ENCODE measurements at places on chromosomes 16 and 17.

DNA sequence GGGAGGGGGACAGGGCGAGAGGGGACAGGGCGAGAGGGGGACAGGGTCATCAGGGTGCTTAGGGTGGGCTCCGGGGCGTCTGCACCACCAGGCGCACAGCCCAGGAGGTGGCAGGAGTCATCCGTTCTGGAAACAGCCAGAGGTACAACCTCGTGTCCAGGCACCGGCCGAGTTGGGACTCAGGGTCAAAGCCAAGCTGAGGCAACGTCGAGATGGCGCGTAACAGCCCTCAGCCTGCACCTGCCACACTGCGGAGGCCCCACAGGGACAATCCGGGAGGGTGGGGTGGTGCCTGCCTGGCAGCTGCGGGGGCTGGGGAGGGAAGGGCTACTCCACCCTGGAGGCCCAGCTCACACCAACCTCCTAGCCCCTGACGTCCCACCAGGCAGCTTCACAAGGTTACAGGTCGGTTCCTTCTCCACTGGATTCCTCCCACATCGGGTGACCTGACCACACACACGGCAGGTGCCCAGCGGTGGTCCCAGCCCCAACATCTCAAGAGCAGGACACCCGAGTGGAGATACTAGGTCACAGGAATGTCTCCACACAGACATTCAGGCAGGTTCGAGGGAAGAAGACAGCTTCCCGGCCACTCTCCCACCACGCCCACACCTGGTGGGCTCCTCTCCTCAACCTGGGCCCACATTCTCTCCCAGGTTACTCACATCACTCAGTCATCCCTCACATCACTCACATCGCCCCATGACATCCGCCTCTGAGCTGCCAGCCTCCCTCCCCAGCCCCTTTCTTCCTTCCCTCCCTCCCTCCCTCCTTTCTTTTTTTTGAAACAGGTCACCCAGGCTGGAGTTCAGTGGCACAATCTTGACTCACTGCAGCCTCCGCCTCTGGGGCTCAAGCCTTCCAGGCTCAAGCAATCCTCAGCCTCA lies 47.3 kb downstream of the RPH3AL start:
- DNase-seq = no peak

GRCh38 chr16:84237994-84238750 lies 1.6 kb downstream of the KCNG4 start:
- no peak for DNase-seq

- no peak for DNase-seq
These were observed 2.2 kb downstream of the CYTH1 start for GRCh38 chr17:78779850-78780249.

DNA sequence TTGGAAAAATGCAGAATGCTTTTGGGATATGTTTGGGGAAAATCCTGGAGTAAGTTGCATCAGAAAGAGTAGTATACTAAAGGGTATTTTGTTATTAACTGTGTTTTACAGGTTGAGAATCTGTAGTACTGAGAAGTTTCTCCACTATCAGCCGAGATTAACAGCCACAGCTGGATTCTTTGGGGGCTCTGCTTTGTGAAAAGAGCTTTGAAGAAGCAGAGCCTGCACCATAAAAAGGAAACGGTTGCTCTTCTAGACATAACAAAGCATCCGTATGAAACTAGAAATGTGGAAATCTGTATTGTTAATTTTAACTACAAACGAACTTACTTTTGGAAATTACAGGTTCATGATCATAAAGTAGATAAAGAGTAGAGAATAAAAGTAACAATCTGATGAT lies 5.3 kb downstream of the NLK start:
- no peak for DNase-seq

- no peak for DNase-seq
These were observed 3.1 kb downstream of the PHAF1 start for GRCh38 chr16:67112591-67113399.

- no peak for DNase-seq
These were observed 31.2 kb downstream of the SHISA6 start for GRCh38 chr17:11272191-11272590.

DNA sequence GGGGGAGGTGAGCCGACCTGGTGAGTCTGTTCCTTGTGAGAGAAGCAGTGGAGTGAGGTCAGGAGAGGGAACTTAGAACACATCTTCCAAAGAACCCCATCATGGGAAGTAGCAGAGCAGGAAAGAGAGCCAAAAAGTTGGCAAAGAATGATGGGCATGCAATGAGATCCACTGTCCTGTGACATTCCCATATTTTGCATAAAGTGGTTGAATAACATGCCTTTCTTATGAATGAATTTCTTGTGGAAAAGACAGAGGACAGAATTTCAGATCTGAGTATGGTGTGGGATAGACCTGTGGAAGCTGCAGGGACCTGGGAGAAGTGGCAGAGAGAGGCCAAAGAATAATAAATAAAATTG lies 41.3 kb downstream of the TMEM100 start:
- no peak for DNase-seq

All from NCI-H510A (cell line).